ENCODE measurements at places on chromosomes 16 and 17.

DNA sequence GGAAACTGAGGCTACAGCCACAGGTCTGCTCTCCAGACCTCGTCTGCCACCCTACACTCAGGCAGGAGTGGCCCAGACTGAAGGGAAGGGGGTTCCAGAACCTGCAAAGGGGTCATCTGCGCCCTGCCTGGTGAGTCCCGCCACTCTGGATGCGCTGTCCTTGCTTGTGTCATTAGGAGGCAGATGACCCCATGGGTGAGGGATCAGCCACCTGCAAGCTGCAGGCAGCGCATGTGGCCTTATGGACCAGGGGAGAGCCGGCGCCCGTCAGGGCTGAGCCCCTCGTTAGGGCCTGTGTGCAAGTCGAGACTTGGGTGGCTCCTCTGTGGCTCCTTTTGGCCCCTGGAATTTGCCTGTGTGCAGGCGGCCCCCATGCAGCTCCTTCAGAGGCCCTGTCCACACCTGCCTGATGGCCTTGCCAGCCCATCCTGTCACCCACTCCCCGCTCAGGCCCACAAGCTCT is 5.7 kb downstream of the ZFPM1 start:
- no peak overlapping the region for H3K4me3 ChIP-seq
- no peaks in the 10 kb centered on the region for H3K36me3 ChIP-seq
- no peaks in the 10 kb centered on the region for H3K27me3 ChIP-seq
- H3K4me1 ChIP-seq = peaks cover 7% of the 10 kb centered on the region
- no peak overlapping the region for H3K27ac ChIP-seq

DNA sequence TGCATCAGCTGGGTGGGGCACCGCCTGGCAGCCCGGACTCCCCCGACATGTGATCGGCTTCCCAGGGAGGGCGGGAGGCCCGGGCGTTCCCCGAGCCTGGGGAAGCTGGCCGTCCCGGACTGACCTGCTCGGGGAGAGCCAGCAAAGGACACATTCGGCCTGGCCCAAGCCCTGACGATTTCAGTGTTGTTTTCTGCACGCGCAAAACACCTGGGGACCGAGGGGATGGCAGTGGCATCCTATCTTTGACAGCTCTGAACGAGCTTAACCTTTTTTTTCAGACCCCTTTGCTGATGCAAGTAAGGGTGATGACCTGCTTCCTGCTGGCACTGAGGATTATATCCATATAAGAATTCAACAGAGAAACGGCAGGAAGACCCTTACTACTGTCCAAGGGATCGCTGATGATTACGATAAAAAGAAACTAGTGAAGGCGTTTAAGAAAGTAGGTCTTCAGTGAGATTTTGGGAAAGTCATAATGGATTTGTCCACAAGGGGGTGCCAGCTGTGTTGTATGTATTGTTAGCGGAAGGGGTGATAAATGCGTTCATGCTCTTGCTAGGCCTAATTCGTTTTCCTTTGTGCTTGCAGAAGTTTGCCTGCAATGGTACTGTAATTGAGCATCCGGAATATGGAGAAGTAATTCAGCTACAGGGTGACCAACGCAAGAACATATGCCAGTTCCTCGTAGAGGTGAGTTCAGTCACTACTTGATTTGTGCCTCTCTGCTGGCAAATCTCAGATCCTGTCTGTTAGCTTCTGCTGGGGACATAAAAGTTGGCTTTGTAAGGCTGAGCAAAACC is 1.0 kb downstream of the EIF1 start:
- H3K4me1 ChIP-seq = peaks cover 16% of the 10 kb centered on the region
- H3K36me3 ChIP-seq = peaks cover 28% of the 10 kb centered on the region
- peak overlapping the region; percentile 98 for H3K27ac ChIP-seq
- peak overlapping the region; percentile 97 for H3K4me3 ChIP-seq
- peak; percentile 63 for DNase-seq

DNA sequence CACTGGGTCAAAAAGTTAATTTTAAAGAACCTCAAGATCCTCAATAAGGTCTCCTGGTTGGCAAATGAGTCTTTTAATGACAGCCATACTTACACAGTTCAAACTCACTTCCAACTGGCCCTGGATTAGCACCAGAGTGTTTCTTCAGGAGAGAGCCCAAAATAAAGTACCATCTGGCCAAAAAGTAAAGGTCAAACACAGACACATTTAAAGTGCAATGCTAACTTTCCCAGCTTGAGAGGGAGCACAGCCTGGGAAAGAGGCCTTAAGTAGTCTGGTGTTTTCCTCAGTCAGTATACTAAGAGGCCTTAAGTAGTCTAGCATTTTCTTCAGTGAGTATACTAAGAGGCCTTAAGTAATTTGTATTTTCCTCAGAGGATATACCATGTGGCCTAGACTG is 46.6 kb upstream of the ERN1 start:
- DNase-seq = no peak
- no peak overlapping the region for H3K27ac ChIP-seq
- H3K36me3 ChIP-seq = peaks cover 5% of the 10 kb centered on the region
- H3K27me3 ChIP-seq = peaks cover 4% of the 10 kb centered on the region
- H3K4me3 ChIP-seq = no peak overlapping the region
- H3K4me1 ChIP-seq = peaks cover 17% of the 10 kb centered on the region

DNA sequence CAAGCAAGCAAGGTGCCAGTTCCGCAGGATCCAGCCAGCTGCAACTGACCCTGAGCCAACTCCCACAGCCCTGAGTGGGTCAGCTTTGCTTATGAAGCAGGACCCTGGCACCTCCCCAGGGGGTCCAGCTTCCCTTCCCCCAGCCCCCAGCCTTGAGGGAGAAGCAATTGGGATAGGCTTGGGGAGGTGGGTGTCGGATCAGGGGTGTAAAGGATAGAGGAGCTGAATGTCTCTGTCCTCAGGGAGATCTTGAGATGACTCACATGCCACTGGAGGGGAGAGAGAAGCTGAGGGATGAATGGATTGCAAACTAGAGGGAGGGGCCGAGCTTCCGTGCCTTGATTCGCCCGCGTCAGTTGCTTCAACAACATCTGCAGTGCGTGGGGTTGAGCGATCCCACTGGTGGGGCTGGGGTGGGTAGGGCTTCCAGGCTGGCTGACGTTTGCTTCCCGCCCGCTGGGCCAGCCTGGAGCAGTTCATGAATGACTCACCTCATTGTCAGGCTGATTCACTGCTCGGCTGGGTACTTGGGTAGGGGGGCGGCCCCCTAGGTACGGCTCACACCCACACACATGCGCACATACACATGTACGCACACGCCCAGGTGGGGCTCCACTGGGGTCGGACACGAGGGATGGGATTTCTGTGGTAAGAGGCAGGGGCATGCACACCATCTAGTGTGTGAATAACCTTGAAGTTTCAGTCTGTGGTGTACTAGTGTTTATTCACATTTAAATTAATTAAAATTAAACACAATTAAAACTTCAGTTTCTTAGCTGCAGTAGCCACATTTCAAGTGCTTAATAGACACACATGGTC is 3.6 kb upstream of the HROB start:
- H3K4me1 ChIP-seq = peaks cover 19% of the 10 kb centered on the region
- no peak overlapping the region for H3K27ac ChIP-seq

DNA sequence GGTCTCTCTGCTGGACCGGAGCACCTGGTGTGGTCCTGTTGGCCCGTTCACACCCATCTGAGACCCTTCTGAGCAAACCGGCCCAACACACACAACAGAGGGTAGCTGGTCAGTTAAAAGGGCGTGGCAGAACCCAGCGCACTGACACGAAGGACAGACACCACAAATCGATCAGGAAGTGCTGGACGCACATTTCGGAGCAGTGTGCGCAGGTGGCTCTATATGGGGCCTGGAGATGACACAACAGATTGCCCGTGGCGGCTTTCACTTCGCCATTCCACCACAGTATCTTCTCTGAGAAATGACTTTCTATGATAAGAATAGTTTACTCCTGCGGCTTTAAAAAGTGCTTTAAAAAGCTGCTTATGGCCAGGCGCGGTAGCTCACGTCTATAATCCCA is 12.5 kb downstream of the CCDC57 start:
- H3K4me1 ChIP-seq = peaks cover 13% of the 10 kb centered on the region
- peaks cover 2% of the 10 kb centered on the region for H3K27me3 ChIP-seq
- DNase-seq = no peak
- no peak overlapping the region for H3K4me3 ChIP-seq

- DNase-seq = no peak
- peaks cover 26% of the 10 kb centered on the region for H3K4me1 ChIP-seq
- peaks cover 26% of the 10 kb centered on the region for H3K36me3 ChIP-seq
Observed at GRCh38 chr17:19278729-19279128, 41.6 kb downstream of the EPN2 start.

DNA sequence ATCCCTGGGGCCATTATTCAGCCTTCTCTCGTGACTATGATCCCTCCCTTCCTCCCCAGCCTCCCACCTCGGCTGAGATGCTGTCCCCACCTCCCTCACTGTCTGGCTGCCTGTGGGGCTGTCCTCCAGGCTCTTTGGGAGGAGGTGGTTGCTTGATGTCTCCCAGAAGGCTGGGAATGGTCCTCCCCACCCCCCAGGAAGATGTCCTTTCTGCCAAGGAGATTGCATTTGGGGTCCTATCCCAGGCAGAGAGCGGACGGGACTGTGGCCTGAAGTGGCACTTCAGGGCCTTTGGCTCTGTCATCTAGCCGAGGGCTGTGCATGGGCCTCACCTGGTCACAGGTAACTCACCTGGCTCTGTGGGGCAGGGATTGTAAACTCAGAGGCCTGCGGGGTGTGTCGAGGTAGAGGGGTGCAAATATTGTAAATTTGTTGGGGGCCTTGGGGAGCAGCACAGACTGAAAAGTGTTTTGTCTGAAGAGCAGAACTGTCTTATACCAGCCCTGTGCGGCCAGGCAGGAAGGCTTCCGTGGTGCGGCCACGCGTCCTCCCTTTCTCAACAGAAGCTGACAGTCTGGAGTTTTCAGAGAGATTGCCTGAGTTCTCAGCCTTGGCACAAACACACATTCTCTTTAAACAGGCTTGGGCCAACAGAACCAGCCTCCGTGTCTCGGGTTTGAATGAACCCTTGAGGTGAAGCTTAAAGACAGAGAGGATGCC is 177.9 kb downstream of the SEC14L1 start:
- no peak for DNase-seq
- H3K36me3 ChIP-seq = no peaks in the 10 kb centered on the region
- peaks cover 28% of the 10 kb centered on the region for H3K4me1 ChIP-seq

GRCh38 chr16:73605309-73605708 is 557.4 kb upstream of the ZFHX3 start:
- no peaks in the 10 kb centered on the region for H3K27me3 ChIP-seq
- H3K4me1 ChIP-seq = no peaks in the 10 kb centered on the region
- H3K36me3 ChIP-seq = no peaks in the 10 kb centered on the region
- no peak overlapping the region for H3K27ac ChIP-seq

DNA sequence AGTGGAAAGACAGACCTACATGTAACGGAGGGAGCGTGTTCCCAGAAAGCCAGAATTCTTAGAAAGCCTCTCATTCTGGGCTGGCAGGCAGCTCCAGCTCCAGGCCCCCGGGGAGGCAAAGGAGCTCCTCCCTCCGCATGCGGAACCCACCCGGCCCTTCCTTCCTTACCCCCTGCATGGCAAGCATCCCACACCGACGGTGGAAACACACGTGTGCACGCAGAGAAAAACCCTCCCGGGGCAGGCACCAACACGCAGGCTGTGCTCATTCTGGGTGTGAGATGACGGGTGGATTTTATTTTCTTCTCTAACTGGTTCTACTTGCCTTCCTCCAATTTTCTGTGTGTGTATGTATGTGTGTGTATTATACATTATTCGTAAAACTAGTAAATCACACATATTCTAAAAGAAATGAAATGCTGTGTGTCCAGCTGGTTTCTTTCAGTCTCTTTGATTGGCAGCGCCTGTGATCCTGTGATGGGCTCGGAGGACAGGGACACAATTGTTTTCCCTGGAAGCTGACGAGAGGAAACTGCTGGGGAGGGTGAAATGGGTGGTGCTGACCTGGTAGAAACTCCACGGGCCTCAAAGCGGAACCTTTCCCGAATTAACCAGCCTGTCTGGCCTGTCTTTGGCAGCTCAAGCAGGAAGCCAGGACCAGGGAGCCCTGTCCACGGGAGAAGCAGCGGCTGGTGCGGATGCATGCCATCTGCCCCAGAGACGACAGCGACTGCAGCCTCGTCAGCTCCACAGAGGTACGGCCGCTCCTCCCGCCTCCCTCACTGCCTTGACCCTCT is 22.2 kb downstream of the CARD14 start:
- peak overlapping the region; percentile 24 for H3K27ac ChIP-seq
- H3K36me3 ChIP-seq = no peaks in the 10 kb centered on the region
- no peak for DNase-seq

- H3K27me3 ChIP-seq = no peaks in the 10 kb centered on the region
- H3K4me3 ChIP-seq = no peak overlapping the region
- H3K27ac ChIP-seq = no peak overlapping the region
- H3K4me1 ChIP-seq = no peaks in the 10 kb centered on the region
Observed at GRCh38 chr17:10875430-10875851, 37.6 kb upstream of the PIRT start.

- peaks cover 2% of the 10 kb centered on the region for H3K27me3 ChIP-seq
- H3K4me1 ChIP-seq = no peaks in the 10 kb centered on the region
- no peak within 1 kb of the TSS for H3K4me3 ChIP-seq
- DNase-seq = no peak
Observed at GRCh38 chr16:21150375-21151001, at the start of gene DNAH3. Gene DNAH3, minus strand, starts transcription at chr16:21150846. Its CDS starts 527 bp downstream, at chr16:21150319.

Measured in endothelial cell (in vitro differentiated cells).